ENCODE measurements at places on chromosomes 12 and 14.

DNA sequence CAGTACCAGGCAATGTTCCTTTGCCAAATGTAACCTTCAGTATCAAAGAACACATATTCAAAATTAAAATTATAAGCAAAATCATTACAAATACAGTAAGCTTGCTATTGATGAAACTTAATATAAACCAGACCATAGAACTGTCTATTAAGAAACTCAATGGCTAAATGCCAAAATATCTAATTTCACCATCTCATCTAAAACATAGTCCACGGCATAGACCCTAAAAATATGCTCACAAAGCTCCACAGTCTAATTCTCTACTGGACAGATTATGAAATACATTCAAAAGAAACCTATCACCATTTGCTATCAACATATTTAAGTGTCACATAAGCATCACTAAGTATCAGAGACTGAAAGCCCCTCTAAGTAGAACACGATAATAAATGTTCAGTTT is 25.2 kb downstream of the DUSP16 start:
- DNase-seq = no peak

- DNase-seq = no peak
Observed at GRCh38 chr14:56040121-56040520, 78.1 kb upstream of the PELI2 start.

- no peak for DNase-seq
Observed at GRCh38 chr12:71799106-71799505, 40.5 kb upstream of the TBC1D15 start.

DNA sequence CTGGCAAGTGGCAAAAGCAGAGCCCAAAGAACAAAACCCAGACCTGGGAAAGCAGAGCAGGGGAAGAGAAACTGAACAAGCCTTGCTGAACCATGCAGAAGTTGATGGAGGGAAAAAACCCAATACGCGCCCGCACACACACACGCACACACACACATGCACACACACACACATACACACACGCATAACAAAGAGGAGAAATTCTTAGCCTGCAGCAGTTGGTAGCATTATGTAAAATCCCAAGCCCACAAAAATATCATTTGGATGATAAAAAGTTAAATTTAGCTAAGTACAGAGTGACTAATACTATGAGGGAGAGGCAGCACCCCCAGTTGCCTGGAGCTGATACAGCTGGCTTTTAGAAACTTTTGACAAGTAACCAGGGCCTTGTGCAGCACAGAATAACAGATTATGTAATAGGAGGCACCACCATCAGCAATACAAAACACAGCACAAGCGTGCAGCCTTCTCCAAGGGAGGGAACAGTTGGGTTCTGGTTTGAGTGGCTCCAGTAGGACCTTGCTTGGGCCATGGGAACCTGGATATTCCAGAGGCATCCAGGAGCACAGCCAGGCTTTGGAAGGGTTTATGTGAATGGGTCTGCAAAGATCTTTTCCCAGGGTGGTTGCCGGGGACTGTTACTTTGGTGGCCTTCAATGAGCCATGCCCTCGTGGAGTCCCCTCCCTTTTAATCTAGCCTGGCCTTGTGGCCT is 35.3 kb downstream of the PITPNM2 start:
- no peak for DNase-seq

DNA sequence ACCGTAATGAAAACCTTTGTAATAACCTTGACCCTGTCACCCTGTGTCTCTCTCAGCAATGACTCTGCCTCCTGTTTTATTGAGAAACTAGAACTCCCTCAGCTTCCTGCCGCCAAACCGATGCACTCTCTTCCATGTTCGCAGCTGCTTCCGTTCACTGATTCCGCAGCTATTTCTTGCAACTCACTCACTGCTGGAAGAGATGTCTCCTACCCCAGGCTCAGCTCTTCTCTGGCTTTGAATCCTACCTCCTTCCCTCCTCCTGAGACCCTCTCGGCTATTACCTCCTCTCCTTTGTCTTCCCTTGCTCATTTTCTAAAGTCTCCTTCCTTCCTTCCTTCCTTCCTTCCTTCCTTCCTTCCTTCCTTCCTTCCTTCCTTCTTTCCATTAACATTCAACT is 71.0 kb downstream of the ESRRB start:
- no peak for DNase-seq

DNA sequence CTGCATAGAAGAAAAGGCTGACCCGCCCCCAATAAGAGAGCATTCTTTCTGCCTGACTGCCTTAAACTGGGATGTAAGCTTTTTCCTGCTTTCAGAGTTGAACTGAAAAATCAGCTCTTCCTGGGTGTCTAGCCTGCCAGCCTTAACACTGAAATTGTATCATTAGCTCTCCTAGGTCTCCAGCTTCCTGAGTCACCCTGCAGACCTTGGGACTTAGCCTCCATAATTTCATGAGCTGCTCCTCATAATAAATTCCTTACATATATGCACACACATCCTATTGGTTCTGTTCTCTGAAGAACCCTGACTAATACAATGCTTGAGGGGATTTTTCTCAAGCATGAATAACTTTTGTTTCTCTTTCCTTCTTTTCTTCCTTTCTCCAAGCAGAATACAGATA is 76.4 kb upstream of the FAR2 start:
- DNase-seq = no peak

DNA sequence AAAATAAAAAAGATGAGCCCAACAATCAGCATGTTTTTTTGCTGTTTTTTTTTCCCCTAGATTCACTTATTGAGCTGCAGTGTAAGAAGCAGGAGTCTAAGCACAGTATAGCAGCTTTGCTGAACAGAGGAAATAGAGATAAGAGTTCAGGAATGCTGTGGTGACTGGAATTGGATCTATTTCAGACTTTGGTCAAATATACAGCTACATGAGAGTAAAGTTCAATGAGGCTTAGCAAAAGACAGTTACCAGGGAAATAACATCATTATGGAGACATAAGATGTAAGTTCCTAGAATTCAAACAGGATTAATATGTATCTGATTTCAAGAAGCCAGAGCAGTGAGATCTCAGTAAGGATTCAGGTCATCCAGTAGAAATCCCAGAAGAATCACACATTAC is 613.0 kb downstream of the RPS29 start:
- DNase-seq = peak; percentile 4

- peak; percentile 24 for DNase-seq
Observed at GRCh38 chr12:57276935-57277563, 26.1 kb upstream of the STAC3 start.

DNA sequence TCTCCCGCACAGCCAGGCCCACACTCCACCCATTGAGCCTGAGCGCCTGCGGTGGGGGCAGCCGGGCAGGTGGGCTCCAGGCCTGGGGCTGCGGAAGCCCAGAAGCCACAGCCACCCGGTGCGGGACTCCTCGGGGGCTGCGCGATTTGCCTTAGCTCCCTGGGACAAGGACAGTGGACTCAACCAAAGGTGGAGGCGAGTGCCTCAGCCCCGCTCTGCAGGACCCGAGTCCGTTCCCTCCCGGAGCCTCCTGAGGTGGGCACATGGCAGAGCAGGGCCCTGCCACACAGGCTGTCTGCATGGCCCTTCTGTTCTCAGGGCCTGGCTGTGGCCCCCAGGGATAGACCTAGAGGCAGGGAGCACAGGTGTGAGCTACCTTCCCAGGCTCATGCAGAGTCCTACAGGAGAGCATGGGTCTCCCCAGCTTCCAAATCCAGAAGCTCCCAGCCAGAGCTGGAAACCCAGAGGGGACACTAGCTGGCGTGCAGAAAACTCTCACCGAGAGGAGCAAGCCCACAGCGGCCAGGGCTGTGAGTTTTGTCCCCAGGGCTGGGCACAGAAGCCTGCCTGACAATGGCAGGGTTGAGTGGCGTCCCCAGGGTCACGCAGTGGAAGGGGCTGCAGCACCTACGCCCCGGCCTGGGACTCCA is 22.2 kb upstream of the LRTM2 start:
- DNase-seq = no peak

Measured in HuH-7.5 (cell line).